ENCODE measurements at places on chromosomes 7 and 10. TPM values are rescaled to one million over a fixed set of nuclear protein-coding genes. Genes with fewer than 3 reads are reported as not detected.

SPRN gene
- 0.20 TPM for total RNA-seq

TBX20 gene
- 2.4 TPM for total RNA-seq

ACTL6B gene
- total RNA-seq: not detected

HPSE2 gene
- total RNA-seq: not detected

BTRC gene
- total RNA-seq: 8.4 TPM

PITX3 gene
- 1.0 TPM for total RNA-seq

PCLO gene
- 0.82 TPM for total RNA-seq

TAS2R5 gene
- total RNA-seq: 0.41 TPM

LRIT1 gene
- not detected for total RNA-seq

HABP2 gene
- 0.10 TPM for total RNA-seq

RASSF4 gene
- 4.1 TPM for total RNA-seq

SPDYE1 gene
- total RNA-seq: not detected

CLRN3 gene
- total RNA-seq: not detected

CCDC172 gene
- total RNA-seq: not detected

OR2A1 gene
- total RNA-seq: not detected

SPDYE2 gene
- total RNA-seq: not detected
